ENCODE measurements at places on chromosomes 7 and 10.

GRCh38 chr7:30511973-30512662, 7.5 kb upstream of the GGCT start:
- no peak for DNase-seq

DNA sequence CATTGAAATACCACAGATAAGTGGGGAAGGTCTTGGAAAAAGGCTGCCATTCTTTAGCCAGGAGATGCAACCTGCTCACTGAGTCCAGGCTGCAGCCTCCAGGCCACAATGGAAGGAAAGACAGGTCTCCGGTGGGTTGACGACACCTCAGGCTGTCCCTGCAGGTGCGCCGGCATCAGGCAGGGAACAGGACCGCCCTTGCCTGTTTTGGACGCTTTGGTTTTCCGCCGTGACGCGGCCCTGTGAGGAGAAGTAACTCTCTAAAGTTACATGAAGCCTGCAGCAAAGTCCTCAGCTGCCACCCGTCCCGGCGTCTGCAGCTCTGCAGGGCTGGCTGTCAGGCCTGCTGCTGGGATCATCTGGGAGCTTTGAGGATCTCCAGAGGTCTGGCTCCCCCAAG, 147.0 kb downstream of the WDR37 start:
- DNase-seq, result no peak

GRCh38 chr7:104410742-104411141, 82.3 kb downstream of the LHFPL3 start:
- DNase-seq, result no peak

- no peak for DNase-seq
These were observed 160.9 kb upstream of the FZD1 start for GRCh38 chr7:91103363-91103762.

GRCh38 chr7:151470711-151471110, 30.8 kb upstream of the CRYGN start:
- no peak for DNase-seq

DNA sequence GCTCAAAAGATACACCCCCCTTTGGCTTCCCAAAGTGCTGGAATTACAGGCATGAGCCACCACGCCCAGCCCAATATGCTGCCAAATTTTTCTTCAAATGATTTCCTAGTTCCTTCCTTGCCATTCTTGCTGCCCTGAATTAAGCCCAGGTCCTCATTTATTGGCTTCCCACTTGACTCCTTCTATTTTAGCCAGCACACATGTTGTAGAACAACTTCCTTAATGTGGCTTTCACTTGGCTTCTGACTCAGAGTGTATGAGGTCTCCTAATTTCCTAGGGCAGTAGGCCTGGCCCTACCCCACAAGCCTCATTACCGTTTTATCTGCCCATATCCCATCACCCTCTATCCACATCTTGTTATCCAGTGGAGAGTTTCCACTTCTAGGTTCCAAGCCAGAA, 21.8 kb upstream of the HIPK2 start:
- no peak for DNase-seq

- no peak for DNase-seq
These were observed 370.1 kb downstream of the IPMK start for GRCh38 chr10:57897611-57898010.

DNA sequence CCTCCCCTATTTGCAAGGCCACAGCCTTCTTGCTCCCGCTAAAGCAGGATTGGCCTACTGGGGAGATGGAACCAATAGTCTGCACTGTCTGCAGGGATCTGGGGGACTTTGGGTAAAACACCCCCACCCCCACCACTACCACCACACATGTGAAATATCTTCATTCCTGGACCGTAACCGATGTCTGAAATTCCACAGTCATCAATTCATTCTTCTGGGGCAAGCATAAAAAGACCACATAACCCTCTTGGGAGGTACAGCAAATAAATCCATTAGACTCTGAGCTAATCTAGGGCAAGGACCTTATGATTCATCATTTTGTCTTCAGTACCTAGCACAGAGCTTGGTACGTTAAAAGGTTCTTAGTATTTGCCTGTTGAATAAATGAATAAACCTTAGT, 307.8 kb downstream of the GPAM start:
- DNase-seq, result no peak

DNA sequence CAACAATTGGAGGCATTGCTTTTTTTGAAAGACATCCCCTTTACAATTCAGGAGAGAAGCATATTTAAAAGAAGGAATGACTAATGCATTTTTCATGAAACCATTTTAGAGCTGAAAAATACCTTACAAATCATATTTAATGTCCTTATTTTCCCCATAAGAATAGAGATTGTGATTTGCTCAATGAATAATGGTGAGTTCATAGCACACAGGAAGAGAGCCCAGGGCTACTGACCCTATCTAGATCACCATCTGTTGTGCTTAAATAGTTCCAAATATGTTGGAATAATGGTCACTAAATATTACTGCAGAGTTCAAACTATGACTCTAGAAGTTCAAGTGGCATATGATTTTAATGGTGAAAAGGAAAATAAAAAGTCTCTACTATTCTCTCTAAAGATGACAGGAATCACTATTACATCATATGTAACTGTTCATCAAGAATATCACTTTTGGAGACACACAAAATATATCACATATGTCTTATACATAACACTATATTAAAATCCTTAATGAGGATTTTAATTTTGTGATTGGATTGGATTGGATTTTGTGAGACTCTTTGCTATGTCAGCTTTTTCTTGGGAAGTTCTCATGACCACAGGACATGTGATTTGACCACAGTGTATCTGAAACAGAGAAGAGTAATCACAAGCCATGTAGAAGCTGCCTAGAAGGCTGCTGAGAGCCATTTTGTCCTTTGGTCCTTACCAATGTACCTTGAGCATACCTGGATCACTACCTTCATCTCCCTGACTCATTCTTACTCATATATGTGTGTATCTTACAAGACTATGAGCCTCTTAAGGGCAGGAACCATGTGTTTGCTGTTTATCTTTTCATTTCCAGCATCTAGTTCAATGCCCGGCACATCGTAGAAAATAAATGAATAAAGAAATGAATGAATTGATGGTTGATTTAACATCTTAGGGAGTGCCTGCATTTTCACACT, 26.4 kb downstream of the SLC16A9 start:
- DNase-seq, result no peak

DNA sequence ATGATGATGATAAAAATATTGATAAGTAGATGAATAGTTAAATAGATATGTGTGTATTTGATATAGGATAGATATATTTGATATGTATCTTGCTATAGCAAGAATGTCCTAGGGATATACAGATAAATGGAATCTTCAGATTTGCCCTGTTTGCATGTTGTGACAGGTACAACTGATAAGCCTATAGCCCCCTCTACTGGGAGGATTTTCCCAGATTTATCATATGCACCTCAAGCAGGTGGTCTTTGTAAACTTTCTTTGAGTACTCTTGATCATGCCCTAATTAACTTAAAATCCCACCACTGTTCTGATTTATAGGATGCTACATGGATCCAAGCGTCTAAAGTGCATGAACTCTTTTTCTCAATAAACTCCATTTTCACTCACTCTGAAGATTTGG, 1050.7 kb downstream of the SORCS3 start:
- DNase-seq, result no peak

DNA sequence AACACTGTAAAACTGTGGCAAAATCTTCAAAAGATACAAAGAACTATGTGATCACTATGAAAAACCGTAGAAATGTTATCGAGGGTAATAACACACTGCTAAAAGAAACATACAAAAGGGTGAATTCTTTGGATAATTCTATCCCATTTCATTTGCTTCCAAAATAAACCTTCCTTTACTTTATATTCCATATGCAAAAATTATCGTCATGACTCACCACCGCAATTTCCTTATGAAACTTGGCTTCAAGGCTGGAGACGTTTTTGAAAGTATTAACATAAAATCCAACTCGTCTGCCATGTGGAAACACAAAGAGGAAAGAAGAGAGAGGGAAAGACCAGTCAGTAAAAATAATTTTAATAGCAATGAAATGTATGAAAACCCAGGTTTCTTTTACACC, 165.2 kb downstream of the AMPH start:
- no peak for DNase-seq

GRCh38 chr7:117076426-117076943, 123.2 kb downstream of the ST7 start:
- DNase-seq, result no peak

GRCh38 chr10:128001849-128002248, 94.9 kb downstream of the PTPRE start:
- no peak for DNase-seq

DNA sequence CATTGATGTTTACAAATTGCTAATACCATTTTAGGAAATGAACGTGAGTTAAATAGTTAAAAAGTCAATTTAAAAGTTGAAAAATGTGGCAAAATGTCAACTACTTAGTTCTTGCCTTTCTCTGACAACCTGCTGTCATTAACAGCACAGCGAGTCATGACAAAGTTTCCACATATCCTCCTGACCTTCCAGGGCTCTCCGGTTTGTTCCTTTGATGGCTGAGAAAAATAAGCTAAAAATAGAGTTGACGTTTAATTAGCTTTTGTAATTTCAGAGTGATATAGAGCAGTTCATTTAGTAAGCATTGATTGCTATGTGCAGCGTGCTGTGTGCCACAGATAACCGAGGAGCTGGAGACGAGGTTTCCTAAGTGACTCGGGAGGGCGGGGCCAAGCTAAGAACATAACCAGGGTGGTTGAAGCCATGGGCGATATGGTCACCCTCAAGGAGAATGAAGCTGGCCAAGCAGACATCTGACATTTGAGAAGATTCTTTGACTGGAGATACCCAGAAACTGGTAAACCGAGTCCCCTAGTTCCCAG, 47.9 kb downstream of the OGDH start:
- DNase-seq, result no peak

GRCh38 chr7:28570970-28571288, 158.6 kb downstream of the CREB5 start:
- no peak for DNase-seq

DNA sequence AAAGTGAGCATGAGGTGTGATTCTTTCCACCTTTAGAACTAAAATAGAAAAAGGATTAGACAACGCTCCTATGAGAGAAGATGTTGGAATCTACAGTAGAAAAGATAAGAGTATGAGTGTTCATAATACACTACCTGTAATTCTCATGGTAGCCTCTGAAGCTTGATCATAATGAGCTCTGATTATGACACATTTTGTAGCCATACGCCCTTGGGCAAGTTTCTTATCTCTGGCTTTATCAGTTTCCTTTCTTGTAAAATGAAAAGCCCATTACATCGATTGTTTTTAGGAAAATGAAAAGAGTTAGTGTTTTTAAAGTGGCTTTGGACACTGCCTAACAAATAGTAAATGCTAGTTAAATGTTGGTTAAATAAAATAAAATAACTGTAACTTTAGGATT, 22.4 kb upstream of the PRSS58 start:
- no peak for DNase-seq

- no peak for DNase-seq
These were observed 72.0 kb upstream of the RHOBTB1 start for GRCh38 chr10:61016007-61016406.

GRCh38 chr7:34723866-34724490, 66.0 kb downstream of the NPSR1 start:
- no peak for DNase-seq

- DNase-seq, result no peak
These were observed 240.2 kb downstream of the ADAM12 start for GRCh38 chr10:126147866-126148587.

- DNase-seq, result no peak
These were observed 143.2 kb upstream of the PCBD1 start for GRCh38 chr10:71031603-71032002.
